ENCODE measurements at places on chromosomes 1 and 21.

DNA sequence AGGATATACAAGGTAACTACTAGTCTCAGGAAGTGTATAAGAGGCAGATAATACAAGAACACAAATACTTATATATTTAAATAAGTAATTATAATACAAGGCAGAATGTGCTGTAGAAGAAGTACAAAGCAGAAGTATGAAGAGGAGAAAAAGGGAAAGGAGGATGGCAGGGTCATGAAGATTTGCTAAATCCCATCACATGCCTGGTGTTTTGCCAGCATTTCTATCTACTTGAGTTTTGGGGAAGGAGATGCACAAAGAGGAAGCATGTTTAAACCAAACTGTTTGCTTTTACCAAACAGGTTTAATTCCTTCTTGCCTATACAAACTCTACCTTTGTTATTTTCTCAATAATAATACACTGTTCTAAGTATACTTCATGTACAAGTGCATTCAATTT, 60.9 kb upstream of the PODN start:
- no peak for DNase-seq

GRCh38 chr1:204295671-204296070, 64.1 kb downstream of the PLEKHA6 start:
- no peak for DNase-seq

DNA sequence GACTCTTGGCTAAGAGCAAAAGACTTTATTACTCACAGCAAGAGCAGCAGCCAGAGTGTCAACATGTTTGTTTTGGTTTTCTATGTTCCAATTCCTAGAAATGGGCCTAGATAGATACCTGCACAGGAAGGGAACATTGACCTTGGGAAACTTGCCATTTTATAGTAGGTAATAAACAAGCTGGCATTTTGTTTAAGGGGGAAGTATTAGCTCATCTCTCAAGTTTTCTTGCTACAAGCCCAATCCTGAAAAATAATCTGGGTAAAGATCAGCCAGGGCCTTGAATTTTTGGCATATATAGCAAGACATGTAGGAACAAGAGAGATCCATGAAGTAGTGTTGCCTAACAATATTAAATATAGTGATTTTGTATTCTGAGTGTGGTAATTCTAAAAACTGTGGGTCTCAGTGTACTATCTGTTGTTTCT, 51.4 kb upstream of the RGL1 start:
- DNase-seq = no peak

- no peak for DNase-seq
Measured at GRCh38 chr1:200152336-200152735, 124.8 kb downstream of the NR5A2 start.

DNA sequence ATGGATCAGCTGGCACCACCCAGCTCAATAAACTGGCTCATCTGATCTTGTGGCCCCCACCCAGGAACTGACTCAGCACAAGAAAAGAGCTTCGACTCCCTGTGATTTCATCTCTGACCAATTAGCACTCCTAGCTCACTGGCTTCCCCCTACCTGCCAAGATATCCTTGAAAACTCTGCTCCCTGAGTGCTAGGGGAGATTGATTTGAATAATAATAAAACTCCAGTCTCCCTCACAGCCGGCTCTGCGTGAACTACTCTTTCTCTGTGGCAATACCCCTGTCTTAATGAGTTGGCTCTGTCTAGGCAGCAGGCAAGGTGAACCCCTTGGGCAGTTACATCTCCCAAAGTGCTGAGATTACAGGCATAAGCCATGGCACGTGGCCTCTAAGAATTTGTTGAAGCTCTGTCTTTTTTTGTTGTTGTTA, 11.8 kb upstream of the RHBDL2 start:
- DNase-seq = no peak

GRCh38 chr21:45994759-45995685, 13.5 kb downstream of the COL6A1 start:
- peak; percentile 72 for DNase-seq

- no peak for DNase-seq
Measured at GRCh38 chr1:151953409-151954094, 40.1 kb downstream of the S100A10 start.

DNA sequence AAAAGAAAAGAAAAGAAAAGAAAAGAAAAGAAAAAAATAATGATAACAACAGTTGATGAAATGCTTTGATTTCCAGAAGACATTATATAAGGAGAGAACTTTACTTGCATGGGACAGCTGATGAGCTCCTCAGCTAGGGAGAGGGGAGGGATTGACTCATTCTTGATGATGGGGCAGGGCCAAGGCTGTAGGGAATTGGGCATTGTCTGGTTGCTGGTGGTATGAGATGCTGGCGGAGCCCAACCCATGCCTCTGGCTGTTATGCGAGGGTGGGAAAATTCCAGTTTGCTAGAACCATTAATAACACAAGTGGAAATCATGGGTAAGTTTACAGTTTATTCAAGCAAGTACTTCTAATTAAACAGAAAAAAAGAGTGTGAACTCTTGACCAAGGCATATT, 36.0 kb upstream of the KIF26B start:
- DNase-seq = no peak

DNA sequence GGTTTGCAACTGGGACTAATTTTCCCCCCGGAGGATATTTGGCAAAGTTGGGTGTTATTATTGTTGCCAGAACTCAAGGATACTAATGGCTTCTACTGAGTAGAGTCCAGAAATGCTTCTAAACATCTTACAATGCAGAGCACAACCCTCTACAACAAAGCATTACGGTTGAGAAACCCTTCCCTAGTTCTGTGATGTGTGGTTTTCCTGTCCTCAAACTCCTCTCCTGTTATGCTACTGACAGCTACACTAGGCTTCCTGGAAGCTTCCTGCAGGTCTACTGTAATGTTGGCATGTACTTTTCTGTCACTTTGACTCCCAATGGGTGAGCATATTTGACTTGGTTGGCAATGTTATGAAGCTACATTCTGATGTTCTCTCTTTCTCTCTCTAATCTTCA, 1656.9 kb downstream of the MRPL39 start:
- DNase-seq = no peak

DNA sequence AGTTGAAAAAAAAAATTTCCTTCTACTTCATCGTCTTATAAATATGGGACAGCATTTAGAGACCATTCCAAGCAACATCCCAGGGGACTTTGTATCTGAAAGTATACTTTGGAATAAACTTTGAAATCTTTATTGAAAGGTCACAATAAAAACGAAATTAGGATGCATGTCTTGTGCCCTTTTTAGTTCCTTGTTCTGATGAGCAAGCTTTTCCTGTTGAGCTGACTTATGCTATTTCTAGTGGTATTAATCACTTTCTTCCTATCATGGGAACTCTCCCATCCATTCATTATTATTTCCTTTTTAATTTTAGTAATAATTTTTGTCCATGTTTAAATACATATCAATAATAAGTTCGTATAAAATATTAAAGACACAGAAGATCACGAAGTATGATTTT, 4.0 kb upstream of the GBP2 start:
- no peak for DNase-seq

DNA sequence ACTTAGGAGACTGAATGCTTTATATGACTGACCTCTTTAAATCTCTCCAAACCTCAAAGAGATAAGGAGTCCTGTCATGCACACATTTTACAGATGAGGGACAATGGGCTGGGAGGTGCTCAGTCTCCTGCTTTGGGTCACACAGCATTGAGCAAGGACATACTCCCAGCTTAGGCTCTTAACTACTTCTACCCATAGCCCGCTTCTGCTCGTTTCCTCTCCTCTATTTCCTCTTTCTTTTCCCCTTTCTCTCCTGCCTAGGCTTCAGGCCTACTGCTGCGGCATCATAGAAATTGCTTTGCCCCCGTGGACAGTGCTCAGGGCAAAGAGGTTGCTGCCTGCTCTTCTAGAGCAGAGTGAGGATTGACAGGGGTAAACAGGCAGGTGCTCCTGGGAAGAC, 12.4 kb upstream of the ZNF691 start:
- no peak for DNase-seq

DNA sequence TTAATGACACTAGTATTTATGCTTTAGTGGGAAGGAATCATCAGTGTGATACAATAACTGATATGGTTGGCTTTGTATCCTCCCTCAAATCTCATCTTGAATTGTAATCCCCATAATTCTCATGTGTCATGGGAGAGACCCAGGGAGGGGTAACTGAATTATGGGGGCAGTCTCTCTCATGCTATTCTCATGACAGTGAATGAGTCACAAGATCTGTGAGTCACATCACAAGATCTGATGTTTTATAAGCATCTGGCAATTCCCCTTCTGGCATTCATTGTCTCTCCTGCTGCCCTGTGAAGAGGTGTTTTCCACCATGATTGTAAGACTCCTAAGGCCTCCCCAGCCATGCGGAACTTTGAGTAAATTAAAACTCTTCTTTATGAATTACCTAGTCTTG, 1760.3 kb downstream of the NCAM2 start:
- DNase-seq = no peak

DNA sequence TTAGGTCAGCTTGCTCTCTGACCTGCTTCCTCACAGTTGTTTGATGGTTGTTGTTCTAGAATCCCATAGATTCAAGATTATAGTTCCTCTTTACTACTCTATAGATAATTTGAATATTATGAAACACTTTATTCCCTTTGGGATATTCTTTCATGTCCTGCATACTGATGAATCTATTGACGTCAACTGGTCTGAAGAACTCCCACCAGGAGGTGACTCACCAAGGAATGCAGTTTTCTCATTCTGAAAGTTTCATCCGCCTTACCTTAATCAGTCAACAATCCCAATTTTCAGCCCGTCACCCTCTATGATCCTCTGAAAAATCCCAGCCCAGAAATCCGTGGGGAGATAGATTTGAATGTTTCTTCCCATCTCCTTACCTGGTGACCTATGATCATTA, 834.1 kb upstream of the PRMT6 start:
- DNase-seq = no peak

All from coronary artery (tissue), 2 donors.